Activated gamma-delta T cell (primary cell): ENCODE measurements at places on chromosomes 11 and 22.

GRCh38 chr11:57200917-57201316 is 19.2 kb downstream of the LRRC55 start:
- no peak for DNase-seq

- DNase-seq, result no peak
Measured at GRCh38 chr11:113176599-113177360, 137.6 kb upstream of the TTC12 start.

GRCh38 chr11:75188671-75189070 is 37.8 kb downstream of the SLCO2B1 start:
- no peak for DNase-seq

DNA sequence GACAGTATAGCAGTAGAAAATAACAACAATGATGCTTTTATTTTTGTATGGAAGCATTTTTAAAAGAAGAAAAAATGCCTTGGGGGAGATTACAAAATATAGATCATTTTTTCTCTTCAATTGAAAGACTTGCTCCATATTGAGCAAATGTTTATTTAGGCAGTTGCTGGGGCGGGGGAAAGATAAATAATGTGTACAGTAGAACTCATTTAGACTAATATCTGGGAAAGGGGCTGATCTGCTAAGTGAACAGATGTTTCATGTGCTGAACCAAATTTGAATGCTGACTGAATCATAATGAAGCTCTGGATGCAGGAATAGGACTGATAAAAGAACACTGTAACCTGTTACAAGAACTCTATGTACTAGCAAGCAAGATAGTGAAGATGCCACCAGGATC is 457.1 kb upstream of the TENM4 start:
- no peak for DNase-seq

GRCh38 chr11:7186190-7186589 is 65.5 kb upstream of the SYT9 start:
- DNase-seq, result no peak

DNA sequence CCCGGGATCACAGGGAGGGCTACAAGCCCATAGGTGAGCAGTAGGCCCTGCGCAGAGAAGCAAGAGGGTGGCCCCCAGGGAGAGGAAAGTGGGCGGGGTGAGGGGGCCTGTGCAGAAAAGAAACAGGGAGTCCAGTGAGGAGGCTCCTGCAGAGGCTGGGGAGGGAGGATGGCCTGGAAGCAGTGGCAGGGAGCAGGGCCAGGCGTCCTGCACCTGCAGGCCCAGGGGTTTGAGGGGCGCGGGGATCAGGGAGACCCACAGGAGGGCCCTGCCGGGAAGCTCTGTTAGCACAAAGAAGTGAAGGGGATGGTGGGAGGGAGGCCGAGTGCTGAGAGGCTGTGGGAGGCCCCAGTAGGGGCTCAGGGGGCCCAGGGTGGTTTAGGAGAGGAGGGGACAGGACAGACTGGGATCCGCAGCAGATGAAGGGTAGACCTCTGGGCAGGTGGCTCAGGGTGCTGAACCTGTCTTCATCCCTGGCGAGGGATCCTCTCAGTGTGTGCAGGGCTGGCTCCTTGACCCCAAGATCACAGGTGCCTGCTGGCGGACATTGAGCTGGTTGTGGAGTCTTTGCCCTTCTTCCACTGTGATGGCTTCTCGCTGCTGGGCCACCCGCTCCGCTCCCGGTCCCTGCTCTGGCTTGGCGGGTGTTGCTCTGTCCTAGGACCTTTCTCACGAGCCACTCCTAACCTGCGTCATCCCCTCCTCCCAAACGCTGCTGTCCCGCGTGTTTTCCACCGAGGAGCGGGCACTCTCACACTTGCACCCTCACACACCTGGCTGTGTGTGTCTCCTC is 31.8 kb upstream of the CELSR1 start:
- no peak for DNase-seq

GRCh38 chr22:26462051-26462450 is 21.5 kb downstream of the HPS4 start:
- DNase-seq, result no peak

- DNase-seq, result no peak
Measured at GRCh38 chr11:75453916-75454655, 21.1 kb upstream of the KLHL35 start.

DNA sequence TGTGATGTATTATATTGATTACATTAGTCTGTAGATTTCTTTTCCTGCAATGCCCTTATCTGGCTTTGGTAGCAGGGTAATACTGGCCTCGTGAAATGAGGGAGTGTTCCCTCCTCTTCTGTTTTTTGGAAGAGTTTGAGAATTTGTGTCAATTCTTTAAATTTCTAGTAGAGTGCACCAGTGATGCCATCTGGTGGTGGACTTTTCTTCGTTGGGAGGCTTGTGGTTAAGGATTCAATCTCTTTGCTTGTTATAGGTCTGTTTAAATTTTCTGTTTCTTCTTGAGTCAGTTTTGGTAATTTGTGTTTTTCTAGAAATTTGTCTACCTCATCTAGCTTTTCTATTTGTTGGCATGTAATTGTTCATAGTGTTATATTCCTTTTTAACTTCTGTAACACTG is 18.9 kb downstream of the SHANK3 start:
- no peak for DNase-seq
